WTC11 (cell line): ENCODE measurements at places on chromosomes 12 and 14. TPM values are rescaled to one million over a fixed set of nuclear protein-coding genes. Genes with fewer than 3 reads are reported as not detected.
A peak's percentile ranks its signal among the peaks of the same experiment; 100 is the strongest.

GRCh38 chr14:96057738-96058137 lies 18.6 kb downstream of the C14orf132 start:
- H3K4me3 ChIP-seq: no peak overlapping the region
- no peaks in the 10 kb centered on the region for H3K36me3 ChIP-seq
- H3K27ac ChIP-seq: no peak overlapping the region
- peaks cover 4% of the 10 kb centered on the region; the same call in 1 of the 2 replicates for H3K4me1 ChIP-seq

DNA sequence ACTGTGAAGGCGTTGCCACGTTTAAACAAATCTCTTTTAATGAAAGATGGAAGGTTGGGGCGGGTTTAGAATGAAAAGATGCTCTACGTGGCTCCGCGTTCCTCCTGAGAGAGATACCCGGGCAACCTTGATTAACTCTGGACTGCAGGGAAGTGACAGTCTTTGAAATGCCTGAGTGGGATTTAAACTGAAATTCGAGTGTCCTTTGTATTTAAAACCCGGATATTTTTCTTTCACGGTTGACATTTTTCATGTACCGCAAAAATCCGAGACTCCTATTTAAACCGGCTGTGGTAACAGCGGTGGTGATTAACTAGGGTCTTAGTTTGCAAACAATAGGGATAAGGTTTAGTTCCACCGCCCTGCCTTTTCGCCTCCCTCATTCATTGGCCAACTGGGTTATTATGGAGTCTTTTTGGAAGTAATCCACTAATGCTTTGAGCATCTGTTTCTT lies 707 bp downstream of the G2E3 start:
- peaks cover 3% of the 10 kb centered on the region; the same call in 1 of the 2 replicates for H3K27me3 ChIP-seq
- peaks cover 33% of the 10 kb centered on the region for H3K4me1 ChIP-seq
- peak overlapping the region; percentile 99 for H3K4me3 ChIP-seq
- H3K27ac ChIP-seq: peak overlapping the region; percentile 49; the same call in 1 of the 2 replicates
- DNase-seq: no peak
- peaks cover 24% of the 10 kb centered on the region for H3K36me3 ChIP-seq

DNA sequence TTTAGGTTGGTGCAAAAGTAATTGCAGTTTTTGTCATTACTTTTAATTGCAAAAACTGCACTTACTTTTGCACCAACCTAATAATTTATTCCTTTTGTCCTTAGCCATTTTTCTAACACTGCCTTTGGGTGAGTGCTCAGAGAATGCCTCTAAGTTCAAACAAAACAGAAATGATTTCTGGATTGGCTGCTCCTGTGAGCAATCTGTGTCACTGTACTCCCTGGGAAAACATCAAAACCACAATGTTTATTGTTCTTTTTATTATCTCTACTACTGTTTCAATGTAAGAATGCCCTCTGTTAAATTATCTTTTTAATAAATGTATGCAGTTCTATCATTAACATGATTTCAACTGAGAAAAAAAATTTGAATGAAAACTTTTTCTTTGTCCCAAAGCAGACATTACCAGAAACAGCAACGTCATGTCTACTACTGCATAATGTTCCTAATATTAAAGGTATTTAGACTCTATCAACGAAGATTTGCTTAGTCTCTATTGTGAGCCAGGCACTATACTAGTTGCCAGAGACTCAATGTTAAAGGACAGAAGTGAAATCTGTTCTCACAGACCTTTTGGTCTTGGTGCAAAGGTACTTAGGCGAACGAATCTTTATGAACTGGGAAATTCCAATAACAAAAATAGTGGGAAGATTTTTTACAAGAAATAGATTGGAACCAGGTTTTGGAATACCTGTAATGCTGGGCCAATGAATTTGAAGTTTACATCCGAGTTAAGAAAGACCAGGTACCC lies 6.2 kb downstream of the SLC41A2 start:
- no peak overlapping the region for H3K4me3 ChIP-seq
- H3K27me3 ChIP-seq: peaks cover 19% of the 10 kb centered on the region
- no peak overlapping the region for H3K27ac ChIP-seq
- H3K36me3 ChIP-seq: no peaks in the 10 kb centered on the region

- DNase-seq: no peak
- no peak overlapping the region for H3K27ac ChIP-seq
- no peaks in the 10 kb centered on the region; the same call in 1 of the 2 replicates for H3K27me3 ChIP-seq
- no peak overlapping the region for H3K4me3 ChIP-seq
- no peaks in the 10 kb centered on the region for H3K36me3 ChIP-seq
These were observed 9.3 kb upstream of the NID2 start for GRCh38 chr14:52078095-52078531.

The TAS2R8 gene
- total RNA-seq: not detected in 3 replicates

The TAS2R50 gene
- 0.25 to 0.73 TPM (median 0.59 TPM) in 3 replicates for total RNA-seq

The FKBP3 gene
- total RNA-seq: 118 TPM in 3 replicates

The HCAR3 gene
- not detected in 3 replicates for total RNA-seq

The SLC4A8 gene
- 13.1 to 23.5 TPM (median 16.9 TPM) in 3 replicates for total RNA-seq

DNA sequence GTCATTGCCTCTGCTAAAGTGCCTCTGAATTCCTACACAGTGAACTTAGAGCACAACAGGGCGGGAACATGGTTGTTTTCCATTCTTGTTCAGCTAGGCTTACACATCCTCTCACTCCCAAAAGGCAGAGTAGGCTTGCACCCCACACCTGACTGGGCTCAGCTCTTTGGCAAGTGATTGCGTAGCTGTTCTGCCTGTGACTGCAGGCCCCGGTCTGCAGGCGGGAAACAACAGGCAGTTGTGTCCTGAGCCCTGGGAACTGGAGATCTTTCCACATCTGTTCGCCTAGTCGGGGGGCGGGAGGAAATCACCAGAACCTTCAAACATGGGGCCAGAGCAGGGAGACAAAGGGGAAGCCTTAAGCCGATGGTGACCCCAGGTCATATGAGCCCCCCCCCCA lies 274.7 kb downstream of the ZFP36L1 start:
- H3K4me3 ChIP-seq: no peak overlapping the region
- no peak for DNase-seq
- no peaks in the 10 kb centered on the region for H3K36me3 ChIP-seq
- no peaks in the 10 kb centered on the region for H3K27me3 ChIP-seq
- no peak overlapping the region for H3K27ac ChIP-seq

DNA sequence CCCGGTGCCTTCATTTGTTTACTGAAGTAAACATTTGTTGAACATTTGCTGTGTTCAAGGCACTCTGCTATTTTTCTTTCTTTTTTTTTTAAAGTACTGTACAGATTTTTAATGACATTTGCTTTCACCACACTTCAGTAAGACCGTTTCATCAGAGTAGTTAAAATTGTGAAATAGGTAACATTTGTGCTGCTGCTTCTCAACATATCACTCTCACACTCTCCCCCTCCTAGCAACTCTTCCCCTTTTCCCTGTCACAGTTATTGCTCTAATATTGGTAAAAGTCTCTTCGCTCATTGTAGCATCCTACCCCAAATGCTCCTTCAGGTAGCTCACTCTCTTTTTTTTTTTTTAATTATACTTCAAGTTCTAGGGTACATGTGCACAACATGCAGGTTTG lies 49.6 kb downstream of the SRGAP1 start:
- no peaks in the 10 kb centered on the region; the same call in 1 of the 2 replicates for H3K36me3 ChIP-seq
- H3K27ac ChIP-seq: no peak overlapping the region
- no peak for DNase-seq
- H3K4me3 ChIP-seq: no peak overlapping the region

DNA sequence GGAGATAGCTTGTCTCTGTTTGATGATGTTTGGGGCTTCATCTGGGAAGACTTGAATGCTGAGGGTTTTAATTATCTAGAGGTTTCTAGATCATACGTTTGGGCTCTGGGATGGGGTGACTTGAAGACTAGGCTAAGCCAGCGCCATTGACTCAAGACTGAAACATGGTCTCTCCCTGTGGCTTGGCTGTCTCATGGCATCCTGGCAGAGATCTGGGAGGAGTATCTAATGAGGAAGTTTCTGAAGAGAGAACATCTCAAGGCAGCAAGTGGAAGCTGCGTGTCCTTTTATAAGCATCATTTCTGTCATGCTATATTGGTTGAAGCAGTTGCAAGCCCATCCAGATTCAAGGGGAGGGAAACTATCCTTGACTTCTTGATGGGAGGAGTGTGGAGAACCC lies 104.8 kb downstream of the UNC79 start:
- peaks cover 4% of the 10 kb centered on the region; the same call in 1 of the 2 replicates for H3K4me1 ChIP-seq
- no peaks in the 10 kb centered on the region for H3K27me3 ChIP-seq
- H3K27ac ChIP-seq: no peak overlapping the region
- H3K36me3 ChIP-seq: peaks cover 4% of the 10 kb centered on the region; the same call in 1 of the 2 replicates
- DNase-seq: no peak
